Gastroesophageal sphincter (tissue), 4 donors: ENCODE measurements at places on chromosomes 1 and 21. TPM values are rescaled to one million over a fixed set of nuclear protein-coding genes. Genes with fewer than 3 reads are reported as not detected.

GRCh38 chr21:34520764-34521508, 8.9 kb upstream of the KCNE1 start:
- peak; percentile 45 for ATAC-seq

DNA sequence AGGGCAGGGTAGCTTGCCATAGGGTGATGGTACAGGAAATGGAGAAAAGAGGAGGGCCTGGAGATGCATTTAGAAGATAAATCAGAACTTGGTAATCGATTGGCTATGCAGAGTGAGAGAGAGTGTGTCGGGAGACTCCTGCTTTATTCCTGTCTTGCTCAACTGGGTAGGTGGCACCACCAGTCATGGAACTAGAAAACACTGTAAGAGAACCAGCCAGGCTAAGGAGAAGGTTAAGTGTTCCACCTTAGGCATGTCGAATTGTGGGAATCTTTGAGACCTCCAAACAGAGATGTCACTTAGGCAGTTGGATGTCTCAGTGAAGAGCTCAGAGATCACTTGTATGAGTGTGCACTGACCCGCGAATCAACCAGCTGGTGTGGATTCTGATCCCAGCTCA, 28.7 kb upstream of the RD3 start:
- ATAC-seq, result no peak

GRCh38 chr1:116515702-116516101, 55.1 kb downstream of the CD58 start:
- ATAC-seq, result no peak

DNA sequence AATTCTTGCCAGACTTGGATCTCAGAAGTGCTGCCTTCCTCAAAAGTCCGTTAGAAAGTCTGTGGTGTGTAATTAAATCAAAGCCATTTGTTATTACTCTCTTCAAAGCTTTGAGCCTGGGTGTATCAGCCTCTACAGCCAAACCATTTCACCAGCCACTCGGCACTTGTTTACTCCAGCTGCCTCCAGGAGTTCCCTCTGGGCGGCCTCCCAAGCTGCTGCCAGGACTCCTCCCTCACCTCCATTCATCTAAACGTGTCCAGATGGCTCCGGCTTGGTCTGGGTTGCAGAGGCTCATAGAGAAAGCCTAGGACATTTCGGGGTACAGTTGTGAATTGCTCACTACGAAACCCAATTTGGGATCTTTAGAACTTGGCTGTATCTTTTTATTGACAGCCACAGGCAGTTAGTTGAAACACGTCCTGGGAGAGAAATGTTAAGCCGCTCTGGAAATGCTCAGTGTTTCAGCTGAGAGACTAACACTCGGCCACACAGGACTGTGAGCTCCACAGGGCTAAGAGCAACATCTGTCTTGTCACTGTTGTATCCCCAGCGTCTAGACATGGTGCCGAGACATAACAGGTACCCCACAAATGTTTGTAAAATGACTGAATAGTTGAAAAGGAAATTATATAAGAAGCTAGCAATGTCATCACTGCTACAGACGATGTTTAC, 116.9 kb upstream of the NGF start:
- ATAC-seq, result peak; percentile 77

DNA sequence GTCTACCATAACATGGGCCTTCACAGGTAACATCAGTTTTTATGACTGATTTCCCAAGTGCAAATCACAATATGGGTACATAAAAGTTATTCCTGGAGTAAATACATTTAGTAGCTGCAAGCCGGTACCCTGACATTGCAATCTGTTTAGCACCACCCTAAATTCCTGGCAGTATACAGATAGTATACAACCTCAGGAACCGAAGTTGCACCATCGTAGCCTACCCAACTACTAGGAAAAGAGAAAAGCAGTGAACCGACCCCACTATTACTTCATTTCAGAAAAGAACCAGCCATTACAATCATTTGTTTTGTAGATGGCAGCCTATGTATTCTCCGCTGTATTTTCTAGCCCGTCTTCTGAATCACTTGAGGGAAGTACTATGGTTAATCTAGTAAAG, 1.1 kb downstream of the ADIPOR1 start:
- no peak for ATAC-seq

DNA sequence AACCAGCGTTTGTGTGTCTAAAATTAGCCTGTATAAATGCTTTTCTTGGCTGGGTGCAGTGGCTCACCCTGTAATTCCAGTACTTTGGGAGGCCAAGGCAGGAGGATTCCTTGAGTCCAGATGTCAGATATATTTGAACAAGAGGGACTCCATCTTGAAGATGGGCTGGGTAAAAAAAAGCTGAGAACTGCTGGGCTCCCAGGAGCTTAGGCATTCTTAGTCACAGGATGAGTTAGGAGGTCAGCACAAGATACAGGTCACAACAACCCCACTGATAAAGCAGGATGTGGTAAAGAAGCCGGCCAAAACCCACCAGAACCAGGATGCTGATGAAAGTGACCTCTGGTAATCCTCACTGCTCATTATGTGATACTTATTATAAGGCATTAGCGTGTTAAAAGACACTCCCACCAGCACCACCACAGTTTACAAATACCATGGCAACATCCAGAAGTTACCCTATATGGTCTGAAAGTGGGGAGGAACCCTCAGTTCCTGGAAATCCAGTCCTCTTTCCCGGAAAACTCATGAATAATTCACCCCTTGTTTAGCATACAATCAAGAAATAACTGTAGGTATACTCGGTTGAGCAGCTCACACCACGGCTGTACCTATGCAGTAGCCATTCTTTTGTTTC, 36.2 kb upstream of the ZNF496 start:
- ATAC-seq, result no peak

DNA sequence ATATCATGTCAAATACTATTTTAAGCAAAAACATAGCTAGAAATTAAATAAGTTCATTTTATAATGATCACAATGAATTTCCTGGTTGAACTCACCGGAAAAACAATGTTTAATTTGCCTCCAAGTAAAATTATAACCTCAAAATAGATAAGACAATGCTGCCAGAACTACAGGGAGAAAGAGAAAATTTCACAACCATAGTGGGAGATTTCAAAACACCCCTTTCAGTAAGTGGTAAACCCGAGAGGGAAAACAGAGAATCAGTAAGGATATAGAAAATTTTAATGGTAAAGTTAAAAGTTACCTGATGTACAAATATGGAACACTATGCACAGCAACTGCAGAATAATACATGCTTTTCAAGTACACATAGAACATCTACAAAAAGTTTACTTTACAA, 43.2 kb upstream of the PLA2G4A start:
- no peak for ATAC-seq

DNA sequence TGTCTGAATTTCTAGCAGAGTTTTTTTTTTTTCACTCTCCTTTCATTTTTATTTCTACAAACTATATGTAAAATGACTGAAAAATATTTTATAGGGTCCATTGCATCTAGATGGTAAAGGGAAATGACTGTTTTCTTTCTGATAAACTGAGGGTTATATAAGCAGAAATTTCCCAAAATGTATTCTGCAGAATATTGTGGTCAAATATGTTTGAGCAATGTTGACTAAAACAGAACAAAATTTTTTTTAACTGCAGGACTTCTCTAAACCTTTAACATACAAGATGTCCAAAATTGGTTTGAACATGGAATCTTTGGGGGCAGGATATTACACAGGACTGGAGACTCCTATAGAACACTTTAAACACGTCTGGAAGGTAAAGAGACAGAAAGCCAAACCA, 190.5 kb downstream of the TOMM20 start:
- ATAC-seq, result no peak

Gene CAMK1G
- 0.47 TPM for total RNA-seq

Gene SPRR2G
- total RNA-seq, result not detected

Gene FRRS1
- total RNA-seq, result 2.5 TPM

Gene DNAJC28
- 0.67 TPM for total RNA-seq
